ENCODE measurements at places on chromosomes 2 and 18.

GRCh38 chr18:26919627-26920026 is 54.1 kb upstream of the AQP4 start:
- DNase-seq: no peak

DNA sequence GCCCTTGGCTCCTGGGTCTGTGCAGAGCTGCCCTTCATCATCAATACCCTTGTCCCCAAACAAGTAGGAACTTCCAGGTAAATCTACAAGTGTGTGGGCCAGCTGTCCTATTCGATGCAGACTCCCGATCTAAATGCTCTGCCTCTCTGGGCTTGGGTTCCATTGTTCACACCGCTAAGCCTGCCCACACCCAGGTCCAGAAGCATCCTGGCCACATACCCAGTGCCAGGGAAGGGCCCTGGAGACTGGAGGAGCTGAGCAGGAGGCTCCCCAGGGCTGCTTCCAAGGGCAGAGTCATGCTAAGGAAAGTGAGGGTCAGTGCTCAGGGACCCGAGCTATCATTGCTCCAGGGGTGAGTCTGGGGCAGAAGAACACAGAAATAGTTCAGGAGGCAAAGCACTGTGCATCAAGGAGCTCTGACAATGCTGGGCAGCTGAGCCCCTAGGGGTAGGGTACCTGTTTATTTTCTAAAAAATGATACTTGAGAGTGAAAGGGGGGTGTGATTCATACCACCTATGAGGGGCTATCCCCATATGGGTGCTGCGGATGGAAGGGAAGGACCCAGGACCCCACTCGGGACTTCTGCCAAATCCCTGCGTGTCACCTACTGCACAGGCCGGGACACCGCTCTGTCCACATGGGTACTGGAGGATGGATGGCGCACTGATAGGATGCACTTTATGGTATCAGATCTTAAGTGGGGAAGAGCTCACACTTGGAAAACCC is 25.8 kb upstream of the TWIST2 start:
- no peak for DNase-seq

DNA sequence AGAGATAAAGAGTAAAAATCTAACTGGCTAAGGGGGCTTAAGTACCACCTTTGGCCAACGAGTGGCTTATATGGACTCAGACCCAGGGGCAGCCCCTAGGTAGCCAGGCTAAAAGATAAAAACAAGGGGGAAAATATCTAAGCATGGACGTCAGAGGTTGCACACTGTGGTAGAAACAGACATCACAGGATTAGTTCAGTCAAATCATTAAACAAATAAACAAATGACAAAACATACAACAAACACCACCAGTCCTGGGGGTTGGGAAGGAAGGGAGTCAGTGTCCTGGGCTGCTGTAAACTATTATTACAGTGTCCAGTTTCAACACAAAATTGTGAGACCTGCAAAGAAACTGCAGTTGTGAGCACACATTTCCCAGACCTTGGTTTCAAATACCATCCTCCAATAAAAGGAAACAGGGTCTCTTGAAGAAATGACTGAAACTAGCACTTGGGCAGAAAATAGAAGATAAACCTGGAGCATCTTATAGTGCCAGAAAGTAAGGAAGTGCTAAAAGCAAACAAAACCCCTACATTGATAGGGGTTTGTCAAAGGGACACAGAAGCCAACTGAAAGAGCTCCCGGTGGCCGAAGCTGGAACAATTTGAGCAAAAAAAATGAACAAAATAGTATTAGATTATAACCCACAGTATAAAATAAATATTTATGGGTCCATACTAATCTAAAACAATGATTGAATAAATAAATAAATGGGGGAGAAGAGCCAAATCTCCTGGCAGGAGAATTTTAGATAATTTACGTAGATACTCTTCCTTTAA is 154.8 kb upstream of the KLF7 start:
- no peak for DNase-seq

- no peak for DNase-seq
Observed at GRCh38 chr2:230864122-230864604, 579 bp upstream of the ITM2C start.

GRCh38 chr2:239186516-239187357 is 214.1 kb downstream of the HDAC4 start:
- DNase-seq: no peak

DNA sequence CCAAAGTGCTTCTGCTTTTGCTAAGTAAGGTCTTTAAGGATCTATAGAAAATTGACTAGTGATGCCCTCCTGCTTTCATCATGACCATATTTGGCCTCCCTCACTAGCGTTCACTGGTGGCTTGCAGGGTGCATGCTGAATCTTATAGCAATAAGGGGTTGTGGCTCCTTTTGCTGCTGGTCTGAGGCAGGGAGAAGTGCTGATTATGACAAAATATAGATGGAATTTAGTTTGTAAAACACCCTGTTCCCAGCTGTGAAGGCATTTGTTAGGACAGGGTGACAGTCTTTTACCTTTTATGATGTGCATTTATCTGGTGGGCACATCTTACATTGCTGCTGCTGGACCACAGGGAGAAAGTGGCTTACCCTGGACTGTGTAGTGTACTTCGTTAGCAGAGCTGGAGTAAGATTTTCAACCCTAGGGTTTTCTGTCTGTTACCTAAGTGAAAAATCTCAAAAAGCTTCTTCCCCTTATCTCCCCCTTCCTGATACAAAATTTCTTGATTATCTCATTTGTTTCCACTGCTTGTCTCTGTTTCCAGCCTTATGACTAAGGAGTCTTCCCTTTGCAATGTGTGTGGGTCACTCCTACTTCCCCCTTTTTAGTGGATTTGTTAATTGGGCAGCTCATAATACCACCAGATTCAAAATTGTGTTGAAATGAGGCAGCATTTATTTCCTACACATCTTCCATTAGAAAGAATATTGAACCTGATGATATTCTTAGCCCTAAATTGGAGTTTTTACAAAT is 21.2 kb upstream of the RPL37A start:
- DNase-seq: no peak

GRCh38 chr18:6423289-6423688 is 8.6 kb upstream of the L3MBTL4 start:
- no peak for DNase-seq

DNA sequence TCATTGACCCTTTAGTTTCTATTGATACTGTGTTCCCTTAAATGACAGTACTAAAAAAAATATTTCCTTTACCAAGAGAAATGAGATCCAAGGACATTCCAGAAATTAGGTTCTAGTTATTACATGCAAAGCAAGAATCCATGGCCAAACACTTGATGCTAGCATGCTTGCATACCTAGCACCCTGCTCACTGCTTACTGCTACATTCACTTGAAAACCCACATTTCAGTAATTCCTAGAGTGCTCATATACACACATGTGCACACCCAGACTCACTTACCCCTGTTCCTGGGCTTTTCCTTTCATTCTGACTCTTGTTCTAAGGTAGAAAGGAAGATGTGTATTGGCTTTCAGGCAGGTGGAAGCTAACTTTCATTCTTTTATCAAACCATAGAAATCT is 395.9 kb downstream of the THSD7B start:
- no peak for DNase-seq

DNA sequence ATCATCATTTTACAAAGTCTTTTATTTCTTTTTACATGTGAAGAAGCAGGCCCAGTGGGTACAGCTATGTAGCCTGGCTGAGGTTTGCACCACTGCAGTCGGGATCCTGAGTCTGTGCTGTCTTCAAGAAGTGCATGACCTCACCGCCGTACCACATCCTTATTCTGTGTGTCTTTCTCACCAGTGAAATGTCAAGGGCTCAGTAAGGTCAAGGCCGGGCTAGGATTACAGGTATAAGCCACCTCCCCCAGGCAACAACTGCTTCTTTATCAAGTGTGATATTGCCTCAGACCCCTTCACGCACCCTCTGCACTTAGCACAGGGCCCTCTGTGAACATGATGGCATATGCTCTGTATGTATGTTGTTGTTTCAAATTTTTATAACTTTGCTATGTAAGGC is 76.7 kb downstream of the PIEZO2 start:
- DNase-seq: no peak

- no peak for DNase-seq
Observed at GRCh38 chr2:109200616-109201464, 71.8 kb downstream of the SH3RF3 start.

GRCh38 chr18:45745817-45746461 is 22.0 kb downstream of the SLC14A1 start:
- peak; percentile 15 for DNase-seq

- no peak for DNase-seq
Observed at GRCh38 chr2:47654790-47655562, 128.0 kb upstream of the MSH6 start.

- DNase-seq: no peak
Observed at GRCh38 chr2:215722986-215723630, 287.2 kb upstream of the FN1 start.

- no peak for DNase-seq
Observed at GRCh38 chr2:120465989-120466703, 120.2 kb downstream of the INHBB start.

- no peak for DNase-seq
Observed at GRCh38 chr2:139916822-139917221, 1136.6 kb upstream of the NXPH2 start.

DNA sequence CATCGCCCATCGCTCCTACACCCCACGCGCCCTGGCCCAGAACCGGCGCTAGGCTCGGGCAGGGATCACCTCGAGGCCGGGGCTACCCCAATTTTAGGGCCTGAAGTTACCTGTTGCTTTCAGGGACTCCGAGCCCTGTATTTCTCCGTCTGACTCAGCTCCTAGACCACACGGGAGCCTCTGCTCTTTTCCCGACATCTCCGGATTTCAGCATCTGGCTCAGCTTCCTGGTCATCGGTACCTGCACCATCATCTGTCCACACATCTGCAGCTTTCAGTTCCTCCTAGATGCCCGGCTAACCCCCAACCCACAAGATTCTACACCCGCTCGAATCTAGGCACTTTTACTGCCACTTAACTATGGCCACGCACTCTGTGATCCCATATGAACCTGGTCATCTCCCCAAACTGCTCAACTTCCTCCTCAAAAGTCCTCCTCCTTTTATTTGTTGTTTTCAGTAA is 12.1 kb upstream of the HMSD start:
- DNase-seq: no peak

GRCh38 chr18:75546964-75547363 is 119.5 kb upstream of the SMIM21 start:
- DNase-seq: no peak

- DNase-seq: peak; percentile 10
Observed at GRCh38 chr2:196459539-196459938, 180.0 kb upstream of the CCDC150 start.

GRCh38 chr2:195486987-195487644 is 169.9 kb upstream of the SLC39A10 start:
- peak; percentile 62 for DNase-seq

- DNase-seq: peak; percentile 72
Observed at GRCh38 chr2:43269074-43269572, 42.7 kb upstream of the ZFP36L2 start.

DNA sequence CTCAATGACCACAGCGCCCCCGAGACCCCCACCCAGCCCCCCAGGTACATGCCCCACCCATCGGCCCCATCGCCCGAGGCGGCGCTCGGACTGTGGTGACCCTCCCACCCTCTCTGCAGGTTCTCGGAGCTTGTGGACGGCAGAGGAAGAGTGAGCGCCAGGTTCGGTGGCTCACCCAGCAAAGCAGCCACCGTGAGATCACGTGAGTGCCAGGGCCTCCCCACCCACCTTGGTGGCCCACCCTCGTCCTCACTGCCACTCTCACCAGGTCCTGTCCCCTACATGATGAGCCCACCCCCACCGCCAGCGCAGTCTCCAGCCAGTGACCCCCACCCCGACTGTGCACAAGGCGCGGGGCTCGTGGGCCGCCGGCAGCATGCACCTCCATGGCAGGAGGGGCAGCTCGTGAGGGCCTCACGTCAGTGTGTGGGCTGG is 30.4 kb downstream of the MTERF4 start:
- no peak for DNase-seq

GRCh38 chr2:28313220-28313784 is 79.4 kb upstream of the FOSL2 start:
- DNase-seq: no peak
